ENCODE measurements at places on chromosomes 4 and X.
A peak's percentile ranks its signal among the peaks of the same experiment; 100 is the strongest.

DNA sequence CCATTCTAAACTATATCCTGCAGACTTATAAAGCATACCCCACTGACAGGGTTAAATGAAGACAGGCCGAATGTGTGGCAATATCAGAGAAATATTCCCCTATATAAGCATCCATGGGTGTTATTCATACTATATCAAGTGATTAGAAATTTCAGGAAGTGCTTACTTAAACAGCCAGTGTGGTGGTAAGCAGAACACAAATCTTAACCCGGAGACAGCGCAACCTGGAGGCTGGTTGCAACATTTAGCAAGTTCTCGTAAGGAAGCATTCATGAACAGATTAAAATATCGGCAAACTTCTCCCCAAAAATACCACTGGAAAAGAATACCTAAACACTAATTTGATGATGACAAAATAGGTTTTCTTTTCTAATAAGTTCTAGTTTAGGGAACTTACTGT, 261.2 kb downstream of the CBLL2 start:
- DNase-seq = no peak

DNA sequence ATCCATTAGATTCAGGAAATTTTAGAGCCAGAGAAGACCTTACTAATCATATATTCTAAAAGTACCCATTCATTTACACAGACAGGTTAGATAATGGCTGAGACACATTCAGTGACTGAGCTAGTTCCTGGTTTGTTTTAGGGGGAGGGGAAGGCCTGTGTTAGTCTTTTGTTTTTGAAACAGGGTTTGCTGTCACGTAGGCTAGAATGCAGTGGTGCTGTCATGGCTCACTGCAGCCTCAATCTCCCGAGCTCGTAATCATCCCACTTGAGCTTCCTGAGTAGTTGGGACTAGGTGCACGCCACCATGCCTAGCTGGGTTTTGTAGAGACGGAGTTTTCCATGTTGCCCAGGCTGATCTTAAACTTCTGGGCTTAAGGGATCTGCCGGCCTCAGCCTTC, 10.1 kb downstream of the RBPJ start:
- no peak for DNase-seq

GRCh38 chr4:11014199-11014598, 329.6 kb upstream of the CLNK start:
- DNase-seq = no peak

DNA sequence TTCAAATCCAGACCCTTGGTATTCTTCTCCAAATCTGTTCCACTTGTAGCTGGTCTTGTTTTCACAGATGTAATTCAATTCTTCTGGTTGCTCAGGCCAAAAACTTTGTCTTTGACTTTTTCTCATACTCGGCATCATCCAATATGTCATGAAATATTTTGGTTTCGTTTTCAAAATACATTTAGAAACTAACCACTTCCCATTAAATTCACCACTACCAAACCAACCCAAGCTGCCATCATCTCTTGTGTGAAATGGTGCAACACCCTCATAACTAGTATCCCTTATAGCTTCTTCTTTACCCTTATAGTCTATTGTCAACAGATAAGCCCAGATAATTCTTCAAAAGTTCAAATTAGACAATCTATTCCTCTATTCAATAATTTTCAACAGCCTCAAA, 192.1 kb downstream of the PRR32 start:
- no peak for DNase-seq

- no peak for DNase-seq
These were observed 63.1 kb downstream of the COX18 start for GRCh38 chr4:73006286-73006990.

DNA sequence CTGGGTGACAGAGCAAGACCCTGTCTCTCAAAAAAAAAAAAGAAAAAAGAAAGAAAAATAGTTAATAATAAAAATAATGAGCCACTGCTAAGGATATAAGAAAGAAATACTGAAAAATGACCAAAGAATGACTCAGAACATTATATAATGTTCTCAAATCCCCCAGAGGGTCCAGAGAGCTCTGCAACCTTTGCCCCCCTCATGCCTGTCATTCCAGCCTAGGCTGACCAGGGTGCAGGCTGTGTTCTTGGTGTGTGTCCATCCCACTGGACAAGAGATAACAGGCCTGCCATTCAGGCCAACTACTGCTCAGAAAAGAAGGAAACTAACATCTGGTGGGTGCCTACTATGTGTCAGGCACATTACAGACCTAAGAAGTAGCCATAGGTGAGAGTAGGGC, 72.7 kb upstream of the EDNRA start:
- DNase-seq = no peak

- DNase-seq = no peak
These were observed 47.7 kb upstream of the DHX15 start for GRCh38 chr4:24632011-24632410.

DNA sequence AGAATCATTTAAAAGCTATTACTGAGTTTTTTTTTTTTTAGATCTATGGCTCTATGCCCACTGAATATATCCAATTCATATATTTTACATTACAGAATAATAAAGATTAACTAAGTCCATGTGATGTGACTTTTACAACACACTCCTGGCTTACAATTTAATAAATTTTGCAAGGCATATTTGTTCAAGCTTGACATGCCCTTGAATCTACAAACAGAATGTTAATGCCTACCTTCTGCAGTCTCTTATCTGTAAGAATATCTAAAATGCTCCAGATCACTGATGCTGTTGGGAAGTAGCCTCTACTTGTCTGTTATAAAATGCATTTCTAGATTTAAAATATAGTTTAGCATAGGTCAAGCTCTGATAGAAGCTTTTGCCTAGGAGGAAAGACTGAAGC, 100.7 kb upstream of the RASGEF1B start:
- DNase-seq = no peak

- DNase-seq = no peak
These were observed 151.3 kb upstream of the TTC29 start for GRCh38 chr4:147096667-147097604.

- no peak for DNase-seq
These were observed 182.9 kb downstream of the ZIC3 start for GRCh38 chrX:137748827-137749226.

DNA sequence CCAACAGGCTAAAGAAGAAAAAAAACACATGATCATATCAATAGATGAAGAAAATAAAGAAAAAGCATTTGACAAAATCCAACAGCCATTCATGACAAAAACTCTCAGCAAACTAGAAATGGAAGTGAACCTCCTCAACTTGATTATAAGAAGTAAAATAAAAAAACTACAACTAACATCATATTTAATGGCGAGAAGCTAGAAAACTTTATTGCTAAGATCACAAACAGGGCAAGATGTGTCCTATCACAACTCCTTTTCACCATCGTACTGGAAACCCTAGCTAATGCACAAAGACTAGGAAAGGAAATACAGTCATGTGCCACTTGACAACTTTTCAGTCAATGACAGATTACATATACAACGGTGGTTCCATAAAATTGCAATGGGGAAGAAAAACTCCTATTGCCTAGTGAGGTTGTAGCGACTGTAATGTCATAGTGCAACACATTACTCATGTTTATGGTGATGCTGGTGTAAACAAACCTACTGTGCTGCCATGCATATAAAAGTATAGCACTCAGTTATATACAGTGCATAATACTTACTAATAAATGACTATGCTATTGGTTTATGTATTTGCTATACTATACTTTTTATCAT, 12.1 kb upstream of the MANBA start:
- DNase-seq = no peak

DNA sequence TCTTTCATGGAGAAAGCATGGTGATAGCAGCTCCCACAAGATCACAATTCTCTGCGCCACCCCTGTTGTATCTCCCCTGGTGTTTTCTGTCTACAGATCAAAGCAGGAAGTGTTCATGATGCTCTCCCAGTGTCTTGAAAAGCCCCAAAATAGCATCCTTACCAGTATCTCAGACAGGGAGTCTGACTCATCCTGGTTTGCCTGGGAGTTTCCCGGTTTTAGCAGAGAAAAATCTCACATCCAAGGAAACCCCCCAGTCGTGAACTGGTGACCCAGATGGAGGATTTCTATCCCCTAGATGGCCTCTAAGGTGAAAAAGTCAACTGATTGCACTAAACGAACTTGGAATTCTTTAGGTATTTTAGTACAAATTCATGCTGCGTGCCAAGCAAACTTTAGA, 64.3 kb upstream of the NR0B1 start:
- no peak for DNase-seq

DNA sequence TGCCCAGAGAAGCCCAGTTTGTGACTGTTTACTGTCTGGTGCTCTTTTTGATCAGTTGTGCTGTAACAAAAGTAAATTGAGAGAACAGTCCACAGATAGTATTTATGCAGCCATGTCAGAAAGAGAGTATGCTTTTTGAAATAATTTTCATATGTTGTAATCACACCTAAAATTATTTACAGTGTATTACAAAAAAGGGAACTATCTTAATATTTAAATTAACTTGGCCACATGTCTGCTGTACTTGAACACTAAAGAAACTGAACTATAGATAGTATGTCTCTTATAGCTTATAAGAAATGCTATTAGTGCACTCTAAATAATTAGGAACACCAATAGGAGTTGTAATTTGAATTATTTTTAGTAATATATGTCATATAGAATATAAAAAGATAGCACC, 30.2 kb downstream of the KIAA0232 start:
- no peak for DNase-seq

GRCh38 chr4:125770814-125771398, 456.2 kb downstream of the FAT4 start:
- DNase-seq = no peak

- no peak for DNase-seq
These were observed 69.4 kb downstream of the RWDD4 start for GRCh38 chr4:183589461-183590099.

GRCh38 chr4:137389911-137390520, 142.3 kb downstream of the PCDH18 start:
- no peak for DNase-seq

DNA sequence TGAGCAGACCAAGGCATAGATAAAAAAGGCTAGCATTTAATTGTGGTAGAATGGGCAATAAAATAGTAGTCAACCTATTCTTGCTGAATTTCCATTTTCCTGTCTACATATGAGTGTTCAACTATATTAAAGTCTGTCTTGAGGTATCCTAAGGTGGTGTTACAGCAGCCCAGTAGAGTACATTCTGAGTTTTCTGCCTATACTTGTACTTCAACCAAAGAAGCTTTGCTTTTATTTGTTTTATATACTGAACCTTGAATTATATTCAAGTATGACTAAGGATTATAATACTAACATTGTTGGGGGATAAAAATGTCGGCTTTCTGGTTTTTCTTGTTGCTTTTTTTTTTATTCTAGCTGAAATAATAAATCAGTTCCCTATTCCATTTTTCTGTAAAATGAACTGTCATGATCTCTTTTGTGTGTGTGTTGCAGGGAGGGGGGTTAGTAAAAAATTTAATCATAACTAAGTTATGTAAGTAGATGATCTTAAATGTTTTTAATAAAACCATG, 106.7 kb downstream of the PDLIM5 start:
- no peak for DNase-seq

GRCh38 chr4:109078724-109079123, 223.7 kb downstream of the COL25A1 start:
- peak; percentile 42 for DNase-seq

GRCh38 chr4:139368998-139369397, 66.7 kb upstream of the NDUFC1 start:
- no peak for DNase-seq

DNA sequence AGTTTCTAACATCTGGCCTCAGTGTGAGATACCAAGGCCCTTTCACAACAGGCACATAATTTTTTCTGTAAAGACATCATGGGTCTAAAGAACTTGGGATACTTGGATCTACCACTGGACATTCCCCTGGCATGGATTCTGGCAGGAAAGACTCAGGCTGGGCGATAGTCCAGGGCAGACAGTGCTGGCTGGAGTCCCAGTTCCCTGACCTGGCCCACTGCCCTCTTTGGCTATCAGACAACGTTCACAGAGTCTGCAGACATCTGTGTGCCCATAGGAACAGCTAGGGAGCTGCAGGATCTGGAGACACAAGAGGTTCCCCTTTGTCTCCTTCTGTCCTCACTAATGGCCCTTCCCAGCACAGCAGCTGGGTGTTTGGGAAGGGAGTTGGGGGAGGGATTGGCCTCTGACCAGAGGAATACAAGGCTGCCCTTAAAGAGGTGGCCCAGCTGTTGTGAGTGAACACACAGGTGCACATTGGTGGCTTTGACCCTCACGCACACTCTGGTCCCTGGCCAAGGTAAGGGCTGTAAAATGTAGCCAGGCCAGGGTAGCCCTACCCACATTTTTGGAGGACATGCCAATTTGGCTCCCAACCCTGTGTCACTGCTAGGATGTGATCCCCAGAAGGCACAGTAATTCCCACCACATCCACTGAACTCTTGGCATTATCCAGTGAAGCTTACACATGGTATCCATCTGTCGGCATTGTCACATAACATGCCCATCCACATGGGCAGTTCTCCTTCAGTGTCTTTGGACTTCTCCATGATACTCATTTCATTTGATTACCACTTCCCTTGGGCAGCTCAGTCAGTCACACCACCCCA, 72.3 kb downstream of the SOX3 start:
- DNase-seq = no peak

- DNase-seq = no peak
These were observed 41.5 kb upstream of the ZXDA start for GRCh38 chrX:57951666-57952319.

GRCh38 chr4:145891958-145892357, 46.7 kb downstream of the ZNF827 start:
- DNase-seq = no peak

DNA sequence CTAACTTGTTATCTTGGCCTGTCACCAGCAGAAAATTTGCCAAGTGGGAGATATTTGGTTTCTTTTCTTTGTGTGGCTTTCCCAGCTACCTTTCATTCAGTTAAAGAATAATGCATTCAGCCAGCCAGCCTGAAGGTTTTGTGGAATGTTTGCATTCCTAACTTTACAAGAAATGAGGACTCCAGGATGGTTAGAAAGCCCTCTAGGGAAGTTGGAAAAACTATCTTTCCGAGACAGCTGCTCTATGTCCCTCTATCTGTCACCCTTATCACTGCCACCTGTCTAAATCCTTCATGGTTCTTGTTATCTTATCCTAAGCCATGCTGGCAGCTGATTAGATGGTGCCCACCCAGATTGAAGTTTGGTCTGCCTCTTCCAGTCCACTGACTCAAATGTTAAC, 384.2 kb downstream of the SH3BGRL start:
- no peak for DNase-seq

DNA sequence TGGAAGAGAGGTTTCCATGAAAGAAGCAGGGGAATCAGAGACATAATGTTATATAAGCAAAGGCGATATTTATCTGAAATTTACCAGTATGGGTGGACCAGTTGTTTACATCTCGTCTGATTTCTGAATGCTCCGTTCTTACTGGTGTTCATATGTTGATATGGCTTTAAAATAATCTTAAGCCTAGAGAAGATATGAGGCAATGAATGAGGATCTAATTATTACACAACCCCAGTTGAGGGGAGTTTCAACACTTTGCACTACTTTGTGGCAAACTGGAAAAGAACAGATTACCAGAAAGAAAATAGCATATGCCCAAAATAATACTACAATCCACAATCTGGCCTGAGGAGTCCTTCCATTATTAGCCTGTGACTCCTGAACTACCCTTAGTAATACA, 263.3 kb upstream of the MAGEB2 start:
- no peak for DNase-seq

- peak; percentile 25 for DNase-seq
These were observed 14.9 kb downstream of the NRK start for GRCh38 chrX:105837232-105837631.
